Chondrocyte (in vitro differentiated cells): ENCODE measurements at places on chromosomes 13 and 19. TPM values are rescaled to one million over a fixed set of nuclear protein-coding genes. Genes with fewer than 3 reads are reported as not detected.

DNA sequence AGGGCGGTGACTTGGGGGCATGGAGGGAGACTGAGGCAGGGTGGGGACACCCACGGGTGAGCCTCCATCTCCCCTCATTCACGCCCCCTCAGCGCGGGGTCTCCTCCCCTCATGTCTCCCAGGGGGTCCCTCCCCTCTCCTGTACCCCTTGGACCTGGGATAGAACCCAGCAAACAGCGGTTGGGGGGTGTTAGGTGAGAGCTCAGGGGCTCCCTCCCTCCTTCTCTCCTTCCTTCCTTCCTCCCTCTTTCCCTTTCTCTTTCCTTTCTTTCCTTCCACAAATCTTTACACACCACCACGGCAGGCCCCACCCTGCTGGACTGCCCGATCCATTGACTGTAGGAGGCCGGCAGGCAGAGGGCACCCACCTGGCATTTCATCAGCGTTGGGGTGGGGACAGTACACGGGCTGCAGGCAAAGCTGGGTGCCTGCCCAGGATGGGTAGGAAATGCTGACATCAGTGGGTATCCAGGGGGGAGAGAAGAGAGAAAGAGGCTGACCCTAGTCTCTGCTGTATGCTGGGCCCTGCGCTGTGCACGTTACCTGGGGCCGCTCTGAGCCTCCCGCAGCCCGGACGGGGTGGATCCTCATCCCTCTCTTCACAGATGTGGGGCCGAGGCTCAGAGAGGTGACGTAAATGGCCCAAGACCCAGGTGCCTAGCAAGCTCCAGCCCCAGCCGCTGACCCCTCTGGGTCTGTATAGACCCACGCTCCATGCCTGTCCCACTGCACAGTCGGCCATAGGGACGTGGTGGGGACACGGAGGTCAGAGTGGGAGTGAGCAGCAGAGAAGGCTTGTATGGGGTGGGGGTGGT is 3.5 kb downstream of the SSC5D start:
- DNase-seq: no peak

- DNase-seq: no peak
Measured at GRCh38 chr19:54248016-54248601, 5.5 kb upstream of the LILRA6 start.

- DNase-seq: no peak
Measured at GRCh38 chr13:101640788-101641400, 188.4 kb downstream of the ITGBL1 start.

- no peak for DNase-seq
Measured at GRCh38 chr13:74153316-74153715, 19.1 kb upstream of the KLF12 start.

DNA sequence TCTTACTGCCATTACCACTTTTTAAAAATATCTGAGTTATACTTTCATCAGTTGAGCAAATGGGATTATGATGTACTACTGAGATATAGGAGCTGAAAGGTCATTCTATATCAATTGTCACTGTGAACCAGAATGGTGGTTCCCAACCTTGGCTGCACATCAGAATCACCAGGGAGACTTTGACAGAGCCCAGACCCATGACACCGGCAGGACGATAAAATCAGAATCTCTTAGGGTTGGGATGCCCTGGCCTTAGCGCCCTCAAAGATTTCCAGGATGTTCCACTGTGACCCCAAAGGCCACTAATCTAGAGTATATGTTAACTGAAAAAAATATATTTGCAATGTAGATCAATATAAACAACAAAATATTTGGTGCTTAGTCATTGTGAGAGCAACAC is 355.1 kb downstream of the LIG4 start:
- no peak for DNase-seq

DNA sequence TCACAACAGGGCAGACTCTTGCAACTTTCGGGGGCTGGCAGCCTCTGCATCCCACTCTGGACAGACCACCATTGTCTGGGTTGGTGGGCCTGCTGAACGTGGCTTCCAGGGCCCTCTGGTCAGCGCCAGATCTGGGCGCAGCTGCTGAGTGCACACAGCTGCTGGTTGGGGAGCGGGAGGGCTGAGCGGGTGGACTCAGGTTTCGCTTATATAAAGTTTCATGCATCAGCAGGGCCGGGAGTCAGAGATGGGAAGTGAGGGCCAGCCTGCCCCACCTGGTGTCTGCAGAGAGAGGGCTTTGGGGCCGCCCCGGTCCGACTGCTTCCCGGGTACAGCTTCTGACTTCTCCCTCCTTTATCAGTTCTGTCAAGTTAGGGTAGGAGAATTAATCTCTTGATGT is 6.9 kb downstream of the ARHGEF7 start:
- DNase-seq: no peak

DNA sequence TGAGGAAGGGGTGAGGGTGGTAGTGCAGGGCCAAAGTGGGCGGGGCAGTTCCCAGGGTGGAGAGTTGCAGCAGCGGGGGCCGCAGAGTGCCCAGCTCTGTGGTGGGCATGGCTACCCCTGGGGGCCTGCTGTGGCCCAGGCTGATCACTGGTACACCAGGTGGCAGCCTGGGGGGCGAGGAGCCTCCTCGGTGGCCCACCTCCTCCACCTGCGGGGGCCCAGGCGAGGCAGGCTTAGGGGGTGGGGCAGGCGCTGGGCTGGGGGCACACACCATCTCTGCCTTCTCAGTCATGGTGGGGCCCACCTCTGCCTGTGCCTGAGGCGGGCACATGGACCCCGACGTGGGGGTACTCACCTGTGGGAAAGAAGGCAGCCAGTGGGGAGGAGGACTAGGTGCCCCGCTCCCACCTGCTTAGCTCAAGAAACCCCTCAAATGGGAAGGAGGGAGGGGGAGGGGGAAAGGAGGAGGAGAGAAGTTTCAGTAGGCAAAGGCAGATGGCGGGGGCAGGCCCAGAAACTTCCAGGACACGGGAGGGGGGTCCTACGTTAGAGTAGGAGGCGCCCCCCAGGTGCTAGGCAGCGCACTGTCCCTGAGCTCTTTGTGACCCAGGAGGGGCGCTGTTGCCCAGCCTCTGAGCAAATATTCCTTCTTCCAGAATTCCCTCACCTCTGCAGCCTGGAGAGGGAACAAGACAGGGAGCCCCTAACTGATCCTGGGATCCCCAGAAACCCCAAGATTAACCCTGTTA is 1.6 kb downstream of the LYL1 start:
- peak; percentile 87 for DNase-seq

DNA sequence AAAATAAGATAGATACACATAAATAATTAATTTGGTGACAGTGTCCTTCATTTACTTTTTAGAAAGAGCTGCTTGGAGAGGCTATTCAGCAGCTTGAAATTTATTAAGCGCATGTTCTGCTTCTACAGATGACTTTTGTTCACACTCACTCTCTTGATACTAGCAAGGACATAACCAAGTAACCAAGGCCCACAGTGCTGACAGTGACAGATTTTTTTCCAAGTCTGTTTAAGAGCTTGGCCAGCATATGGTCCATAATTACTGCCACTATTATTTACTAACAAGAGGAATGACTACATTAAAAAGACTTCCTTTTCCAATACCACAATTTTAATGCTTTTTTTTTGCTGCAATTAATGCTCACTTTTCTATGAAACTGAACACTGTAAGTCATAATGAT is 673.7 kb upstream of the MIR17HG start:
- no peak for DNase-seq

GRCh38 chr19:27846944-27847343 is 1366.0 kb downstream of the UQCRFS1 start:
- DNase-seq: no peak

GRCh38 chr19:32101206-32101605 is 244.2 kb upstream of the ZNF507 start:
- no peak for DNase-seq

- DNase-seq: peak; percentile 60
Measured at GRCh38 chr19:7970716-7971448, 27.4 kb upstream of the TIMM44 start.

DNA sequence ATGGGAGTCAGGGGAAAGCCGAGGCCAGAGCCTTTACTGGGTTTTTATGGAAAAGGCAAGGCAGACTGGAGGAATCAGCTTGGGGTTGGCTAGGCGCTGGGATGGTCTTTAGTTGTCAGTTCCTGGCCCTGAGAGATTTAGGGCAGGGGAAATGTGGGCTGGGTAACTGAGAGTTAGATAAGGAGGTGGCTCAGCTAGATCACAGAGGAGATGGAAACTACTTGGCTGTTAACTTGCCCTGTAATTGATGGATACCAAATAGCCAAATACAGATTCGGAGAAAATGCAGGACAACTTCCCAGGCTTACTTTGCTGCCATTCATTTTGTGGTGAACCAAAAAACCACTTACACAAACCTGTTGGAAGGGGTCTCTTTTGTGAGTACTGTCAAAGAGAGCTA is 54.0 kb downstream of the LRCH1 start:
- no peak for DNase-seq

- peak; percentile 98 for DNase-seq
Measured at GRCh38 chr19:984165-984967, at the start of gene WDR18. TSS of gene WDR18 (plus strand) at chr19:984345. CDS start at chr19:984354, 9 bp downstream.

SHD gene
- total RNA-seq: not detected in 3 replicates

STARD13 gene
- 37.6 to 57.8 TPM (median 41.0 TPM) in 3 replicates for total RNA-seq

CEACAM3 gene
- not detected in 3 replicates for total RNA-seq

KLK4 gene
- not detected in 3 replicates for total RNA-seq

CGB8 gene
- total RNA-seq: 1.7 to 3.1 TPM (median 2.4 TPM) in 3 replicates

PTH2 gene
- not detected in 3 replicates for total RNA-seq
